Fibroblast of villous mesenchyme (primary cell): ENCODE measurements at places on chromosomes 16 and 17. TPM values are rescaled to one million over a fixed set of nuclear protein-coding genes. Genes with fewer than 3 reads are reported as not detected.
A peak's percentile ranks its signal among the peaks of the same experiment; 100 is the strongest.

- peak; percentile 74 for DNase-seq
Measured at GRCh38 chr16:1771188-1771863, at the start of gene NME3. NME3 (minus strand) TSS chr16:1771543; CDS start chr16:1771534, 9 bp downstream.

DNA sequence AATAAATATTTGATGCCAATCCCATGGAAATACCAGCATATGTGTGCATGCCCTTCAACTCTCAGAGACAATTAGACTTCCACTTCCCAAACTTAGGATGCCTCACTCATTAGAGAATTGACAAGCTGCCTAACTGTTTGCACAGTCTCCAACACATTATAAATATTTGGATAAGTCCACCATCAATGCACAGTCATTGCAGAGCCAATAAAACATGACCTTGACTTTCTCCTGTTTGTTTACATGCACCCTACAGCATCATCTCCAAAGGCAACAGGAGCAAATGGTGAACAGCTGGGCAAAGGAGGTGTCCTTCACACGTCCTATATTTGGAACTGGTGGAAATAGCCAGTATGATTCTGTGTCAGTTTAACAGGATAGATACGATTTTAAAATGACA is 804.4 kb upstream of the RBFOX1 start:
- DNase-seq, result no peak

GRCh38 chr17:37831986-37832385 is 87.1 kb upstream of the HNF1B start:
- DNase-seq, result no peak

GRCh38 chr17:75672011-75672410 is 4.9 kb downstream of the SAP30BP start:
- no peak for DNase-seq

GRCh38 chr16:200388-200787 is 20.1 kb downstream of the HBQ1 start:
- peak; percentile 67 for DNase-seq

- DNase-seq, result peak; percentile 14
Measured at GRCh38 chr17:39916918-39917317, 1.5 kb downstream of the GSDMB start.

GRCh38 chr16:12752159-12752558 is 51.5 kb downstream of the CPPED1 start:
- no peak for DNase-seq

DNA sequence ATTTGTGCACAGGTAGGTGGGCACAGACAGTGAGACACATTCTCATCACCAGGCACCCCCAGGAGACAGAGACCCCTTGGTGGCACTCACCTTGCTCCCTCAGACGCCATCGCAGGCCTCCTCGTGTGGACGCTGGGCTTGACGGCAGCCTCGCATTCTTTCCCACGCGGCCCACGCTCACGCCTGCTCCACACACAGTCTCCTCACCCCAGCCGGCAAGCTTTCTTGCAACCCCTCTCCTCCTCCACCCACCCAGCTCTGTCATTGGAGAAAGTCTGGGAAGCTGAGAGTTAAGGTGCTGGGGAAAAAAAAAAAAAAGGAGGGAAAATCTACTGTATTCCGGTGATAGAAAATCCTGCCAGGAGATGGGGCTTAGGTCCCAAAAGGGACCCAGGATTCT is 14.8 kb downstream of the SGCA start:
- DNase-seq, result no peak

DNA sequence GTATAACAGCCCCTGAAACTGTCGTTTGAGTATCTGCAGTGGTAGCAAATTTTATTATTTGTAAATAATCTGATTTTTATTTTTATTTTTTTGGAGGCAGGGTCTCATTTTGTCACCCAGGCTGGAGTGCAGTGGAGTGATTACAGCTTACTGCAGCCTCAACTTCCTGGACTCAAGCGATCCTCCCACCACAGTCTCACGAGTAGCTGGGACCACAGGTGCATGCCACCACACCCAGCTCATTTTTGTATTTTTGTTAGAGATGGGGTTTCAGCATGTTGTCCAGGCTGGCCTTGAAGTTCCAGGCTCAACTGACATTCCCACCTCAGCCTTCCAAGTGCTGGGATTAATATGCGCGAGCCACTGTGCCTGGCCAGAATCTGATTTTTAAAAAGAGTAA is 2.8 kb downstream of the NDEL1 start:
- DNase-seq, result no peak

- no peak for DNase-seq
Measured at GRCh38 chr16:72727565-72727964, 320.4 kb downstream of the ZFHX3 start.

TMC7 gene
- total RNA-seq, result under 0.01 and 0.32 TPM in 2 replicates

MYH11 gene
- total RNA-seq, result under 0.01 and 0.64 TPM in 2 replicates

METTL2A gene
- 22.2 and 29.4 TPM in 2 replicates for total RNA-seq

TVP23A gene
- total RNA-seq, result not detected in 2 replicates

C17orf78 gene
- not detected in 2 replicates for total RNA-seq

KRT28 gene
- total RNA-seq, result not detected in 2 replicates

KRT27 gene
- total RNA-seq, result not detected in 2 replicates

MT1E gene
- 21.6 and 108 TPM in 2 replicates for total RNA-seq

SGSH gene
- 12.1 and 15.5 TPM in 2 replicates for total RNA-seq

PPL gene
- 0.32 and 0.86 TPM in 2 replicates for total RNA-seq

PDPR gene
- total RNA-seq, result 24.5 and 31.1 TPM in 2 replicates

ABCA8 gene
- total RNA-seq, result 1.6 and 2.2 TPM in 2 replicates
